ENCODE measurements at places on chromosomes 13 and 19.

GRCh38 chr19:12085074-12085818 lies 20.7 kb downstream of the ZNF844 start:
- no peak for DNase-seq

DNA sequence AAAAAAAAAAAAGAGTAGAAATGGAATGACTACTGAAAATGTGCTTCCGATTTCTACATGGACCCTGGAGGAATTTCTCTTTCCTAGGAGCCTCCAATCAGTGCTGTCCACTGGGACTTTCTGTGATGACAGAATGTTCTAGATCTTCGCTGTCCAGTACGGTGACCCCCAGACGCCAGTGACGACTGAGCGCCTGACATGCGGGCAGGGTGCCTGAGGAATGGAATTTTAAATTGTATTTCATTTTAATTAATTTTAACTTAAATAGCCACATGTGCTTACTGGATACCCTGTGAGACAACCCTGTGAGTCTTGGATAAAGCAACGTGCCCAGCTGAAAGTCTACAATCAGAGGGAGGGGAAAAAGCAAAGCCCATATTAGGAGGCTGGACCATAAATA lies 4.1 kb upstream of the TLE6 start:
- no peak for DNase-seq

DNA sequence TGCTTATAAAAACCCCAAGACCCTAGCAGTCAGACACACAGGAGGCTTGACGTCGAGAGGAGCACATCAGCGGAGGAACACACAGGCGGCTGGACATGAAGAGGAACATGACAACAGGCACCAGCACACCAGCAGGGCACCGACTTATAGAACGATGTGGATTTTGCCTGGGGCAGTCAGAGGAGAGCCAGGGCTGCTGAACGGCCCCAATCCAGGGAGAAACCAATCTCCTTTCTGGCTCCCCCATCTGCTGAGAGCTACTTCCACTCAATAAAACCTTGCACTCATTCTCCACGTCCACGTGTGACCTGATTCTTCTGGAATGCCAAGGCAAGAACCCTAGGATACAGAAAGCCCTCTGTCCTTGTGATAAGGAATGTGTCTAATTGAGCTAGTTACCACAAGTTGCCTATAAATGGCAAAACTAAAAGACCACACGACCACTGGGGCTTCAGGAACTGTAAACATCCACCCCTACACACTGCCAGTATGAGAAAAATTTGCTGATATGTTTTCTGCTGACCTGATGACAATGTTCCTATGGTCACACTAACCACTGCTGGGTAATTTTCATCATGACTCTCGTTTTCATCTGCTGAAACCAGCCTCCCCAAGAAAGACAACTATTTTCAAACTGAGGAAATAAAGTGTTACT lies 35.8 kb upstream of the CEACAM21 start:
- no peak for DNase-seq

DNA sequence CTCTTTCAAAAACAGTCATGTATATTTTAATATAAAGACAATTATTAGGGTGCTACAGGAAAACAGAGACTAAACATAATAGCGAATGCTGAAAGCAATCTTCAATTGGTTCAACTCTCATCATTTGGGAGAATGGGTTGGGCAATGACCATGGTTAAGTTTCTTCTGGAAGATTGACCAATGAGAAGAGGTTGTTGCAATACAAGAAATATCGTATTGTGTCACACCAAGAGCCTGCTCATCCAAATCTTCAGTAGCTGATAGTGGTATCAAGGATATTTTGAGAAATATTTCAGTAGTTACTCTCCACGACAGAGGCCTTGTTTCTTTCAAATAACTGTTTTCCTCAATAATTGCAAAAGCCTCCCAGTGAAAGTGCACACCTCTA lies 83.0 kb upstream of the FNDC3A start:
- no peak for DNase-seq

GRCh38 chr13:102191951-102192502 lies 209.8 kb downstream of the FGF14 start:
- DNase-seq = no peak

- DNase-seq = no peak
Observed at GRCh38 chr13:98813993-98814392, 61.5 kb upstream of the SLC15A1 start.

- DNase-seq = no peak
Observed at GRCh38 chr19:13917888-13918406, 11.9 kb downstream of the CC2D1A start.

DNA sequence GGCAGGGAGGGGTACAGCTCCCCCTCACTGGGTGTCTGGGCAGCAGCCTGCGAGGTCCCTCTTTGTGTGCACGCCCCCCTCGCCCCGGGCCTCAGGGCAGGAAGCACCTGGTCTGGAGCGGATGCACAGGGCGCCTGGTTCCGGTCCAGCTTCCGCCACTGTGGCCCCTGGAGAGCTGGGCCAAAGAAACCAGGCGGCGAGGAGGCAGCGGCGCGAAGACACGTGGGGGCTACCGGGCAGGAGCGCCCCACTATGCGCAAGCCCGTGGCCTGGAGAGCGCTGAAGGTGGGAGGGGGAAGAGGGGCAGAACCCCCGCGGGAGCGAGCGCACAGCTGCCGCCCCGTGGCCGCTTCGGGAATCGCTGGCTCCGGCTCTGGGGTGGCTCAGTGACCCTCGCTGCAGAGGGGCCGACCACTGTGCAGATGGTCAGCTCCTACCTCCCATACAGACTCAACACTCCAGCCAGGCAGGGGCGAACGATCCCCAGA lies 1.7 kb upstream of the LYL1 start:
- DNase-seq = peak; percentile 53

GRCh38 chr13:108919036-108919907 lies 289.9 kb downstream of the MYO16 start:
- no peak for DNase-seq

DNA sequence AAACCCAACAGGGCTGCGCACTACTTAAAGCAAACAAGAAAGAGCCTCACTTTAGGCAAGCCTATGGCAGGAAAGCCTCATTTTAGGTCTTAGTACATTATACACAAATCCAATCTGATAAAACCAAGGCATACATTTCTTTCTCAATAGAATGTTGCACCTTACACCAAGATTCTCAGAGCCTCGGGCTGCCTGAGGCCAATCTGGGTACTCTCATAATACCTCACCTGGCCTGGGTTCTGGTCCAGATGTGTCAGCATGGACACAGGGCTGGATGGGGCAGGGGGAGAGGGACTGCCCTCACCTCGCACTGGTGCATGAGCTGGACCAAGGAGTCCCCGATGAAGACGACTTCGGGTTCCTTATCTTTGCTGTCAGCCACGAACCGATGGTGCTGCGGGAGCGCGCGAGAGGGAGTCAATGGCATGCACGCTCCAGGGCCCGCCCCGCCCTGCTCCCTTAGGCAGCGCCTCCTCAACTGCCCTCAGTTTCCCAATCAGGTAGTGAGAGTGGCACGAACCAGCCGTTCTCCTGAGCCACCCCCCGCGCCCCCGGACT lies at the start of gene PRR19:
Gene PRR19 (plus strand): TSS at position 487 of the 558 bp plus-strand sequence. CDS start 7,453 bp downstream, outside the sequence.
- DNase-seq = no peak

DNA sequence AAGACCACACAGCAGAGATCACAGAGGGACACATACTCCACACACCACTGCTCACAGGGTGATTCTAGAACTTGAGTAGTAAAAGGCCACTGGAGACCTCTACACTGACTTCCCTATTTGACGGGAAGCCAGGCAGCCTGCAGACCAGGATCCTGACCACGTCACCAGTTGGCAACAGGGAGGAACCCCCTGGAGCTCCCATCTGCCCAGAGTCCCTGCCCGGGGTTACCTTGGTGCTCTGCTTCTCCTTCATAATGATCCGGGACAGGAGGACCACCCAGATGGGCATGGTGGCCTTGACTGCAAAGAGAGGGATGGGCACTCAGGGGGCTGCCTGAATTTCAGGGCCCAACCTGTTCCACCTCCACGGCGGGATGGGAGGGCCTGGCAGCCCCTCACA lies 932 bp downstream of the SLC35E1 start:
- DNase-seq = no peak

- DNase-seq = no peak
Observed at GRCh38 chr13:26742691-26743358, 17.8 kb downstream of the GPR12 start.

GRCh38 chr13:102715447-102715846 lies 20.6 kb upstream of the METTL21C start:
- no peak for DNase-seq

DNA sequence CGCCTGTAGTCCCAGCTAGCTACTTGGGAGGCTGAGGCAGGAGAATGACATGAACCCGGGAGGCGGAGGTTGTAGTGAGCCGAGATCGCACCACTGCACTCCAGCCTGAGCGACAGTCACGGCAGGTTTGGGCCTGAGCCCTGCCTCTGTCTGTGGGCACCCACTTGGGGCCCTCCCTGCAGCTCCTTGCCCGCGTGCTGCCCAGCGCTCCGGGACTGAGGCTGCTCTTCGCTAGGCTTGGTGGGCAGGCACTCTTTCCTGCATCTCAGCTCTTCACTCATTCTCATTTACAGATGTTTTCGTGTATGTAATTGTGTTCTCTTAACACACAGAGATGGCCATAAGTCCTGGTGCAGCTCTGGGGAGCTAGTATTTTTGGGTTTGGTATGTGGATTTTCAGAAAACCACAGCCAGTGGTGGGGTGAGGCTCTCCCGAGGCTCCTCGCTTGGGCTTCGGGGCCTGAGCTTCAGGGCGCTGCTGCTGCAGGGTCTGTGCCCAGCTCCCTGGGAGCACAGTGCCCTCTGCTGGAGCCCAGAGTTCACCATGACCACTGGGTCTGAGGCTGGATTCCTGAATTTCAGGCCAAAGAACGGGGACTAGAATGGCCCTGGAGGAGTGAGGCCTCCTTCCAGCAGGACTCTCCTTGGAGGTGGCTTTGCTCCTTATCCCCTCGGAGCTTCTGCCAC lies 15.2 kb downstream of the UPF1 start:
- DNase-seq = peak; percentile 51

- DNase-seq = no peak
Observed at GRCh38 chr13:38960175-38960574, 30.5 kb downstream of the STOML3 start.

- no peak for DNase-seq
Observed at GRCh38 chr19:16915734-16916133, 26.9 kb downstream of the F2RL3 start.

DNA sequence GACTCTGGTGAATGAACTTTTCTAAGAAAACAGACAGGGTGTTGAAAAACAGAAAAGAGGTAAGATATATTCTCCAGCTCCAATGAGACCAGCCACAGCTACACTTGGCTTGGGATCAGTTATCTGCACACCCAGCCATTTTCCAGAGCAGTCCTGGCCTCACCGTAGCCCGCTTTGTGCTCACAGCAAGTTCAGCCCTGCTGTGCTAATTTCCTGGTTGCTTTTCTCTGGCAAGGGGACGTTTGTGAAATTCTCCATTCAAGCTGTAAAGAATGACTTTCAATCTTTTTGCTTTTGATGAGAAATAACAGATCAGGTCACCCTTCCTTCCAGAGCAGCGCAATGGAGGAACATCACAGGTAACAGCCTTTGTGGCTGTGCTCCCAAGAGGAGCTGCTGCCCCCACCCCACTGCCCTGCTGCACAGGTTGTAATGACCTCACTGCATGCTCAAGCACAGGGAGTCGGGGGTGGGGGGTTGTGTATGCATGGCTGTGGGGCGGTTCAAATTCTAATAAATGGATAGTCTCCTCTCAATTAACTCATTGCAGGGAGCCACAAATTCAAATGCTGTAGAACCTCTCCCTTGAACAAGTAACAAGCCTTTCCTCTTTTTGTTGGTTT lies 516.6 kb upstream of the NBEA start:
- DNase-seq = no peak

GRCh38 chr13:40445557-40445990 lies 220.9 kb downstream of the FOXO1 start:
- peak; percentile 21 for DNase-seq

GRCh38 chr19:6227936-6228325 lies 51.8 kb downstream of the MLLT1 start:
- no peak for DNase-seq

GRCh38 chr19:16586991-16587832 lies 15.0 kb upstream of the SLC35E1 start:
- peak; percentile 84 for DNase-seq

DNA sequence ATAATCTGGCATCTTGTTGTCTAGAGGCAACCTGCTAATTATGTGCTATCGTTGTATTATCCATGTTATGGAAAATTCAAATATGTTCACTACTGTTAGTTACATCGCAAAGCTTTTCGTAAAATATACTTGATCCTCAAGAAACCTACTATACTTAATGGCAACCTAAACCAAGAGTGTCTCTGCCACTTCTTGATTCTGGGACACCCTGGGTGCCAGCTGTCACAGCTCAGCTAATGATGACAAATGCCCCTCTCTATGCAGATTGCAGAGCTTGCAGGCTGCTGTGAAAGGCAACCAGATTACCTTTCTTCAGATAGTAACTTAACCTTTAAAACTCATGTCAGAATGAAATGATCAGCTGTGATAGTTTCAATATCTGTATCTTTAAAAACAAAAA lies 8.9 kb upstream of the MAB21L1 start:
- DNase-seq = no peak

GRCh38 chr19:17235971-17236777 lies 9.5 kb downstream of the NR2F6 start:
- no peak for DNase-seq

- DNase-seq = no peak
Observed at GRCh38 chr13:28817204-28817603, 2.9 kb upstream of the MTUS2 start.

DNA sequence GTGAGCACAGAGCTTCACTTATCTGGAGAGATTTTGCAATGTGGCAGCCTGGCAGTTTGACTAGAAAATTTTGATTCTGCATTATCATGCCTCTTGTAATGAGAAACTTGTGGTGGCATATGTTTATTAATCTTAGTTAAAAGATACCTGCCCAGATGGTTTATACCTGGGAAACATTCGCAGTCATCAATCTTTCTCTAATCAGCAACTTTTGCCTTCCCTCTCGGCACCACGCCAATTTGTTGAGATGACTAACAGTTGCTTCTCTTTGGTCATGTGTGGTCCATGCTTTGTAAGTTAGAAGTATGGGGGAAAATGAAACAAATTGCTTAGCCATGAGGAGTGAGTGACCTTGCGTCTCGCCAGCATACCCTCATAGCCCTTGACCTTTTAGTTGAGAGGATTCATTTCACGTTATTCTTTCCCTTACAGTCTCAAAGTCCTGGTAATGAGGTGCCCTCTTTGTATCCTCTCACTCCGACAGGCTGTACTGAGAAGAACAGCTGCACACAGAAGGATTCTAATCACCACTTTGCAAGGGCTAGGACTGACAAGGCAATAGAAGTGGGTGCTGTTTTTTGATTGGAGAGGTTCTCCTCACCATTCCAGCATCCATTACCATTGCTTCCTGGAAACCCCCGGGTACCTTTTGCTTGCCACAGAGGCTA lies 201.4 kb downstream of the OXGR1 start:
- no peak for DNase-seq

- no peak for DNase-seq
Observed at GRCh38 chr13:48317511-48318376, 14.2 kb downstream of the RB1 start.

- DNase-seq = peak; percentile 94
Observed at GRCh38 chr19:19606021-19606420, 12.5 kb downstream of the PBX4 start.

DNA sequence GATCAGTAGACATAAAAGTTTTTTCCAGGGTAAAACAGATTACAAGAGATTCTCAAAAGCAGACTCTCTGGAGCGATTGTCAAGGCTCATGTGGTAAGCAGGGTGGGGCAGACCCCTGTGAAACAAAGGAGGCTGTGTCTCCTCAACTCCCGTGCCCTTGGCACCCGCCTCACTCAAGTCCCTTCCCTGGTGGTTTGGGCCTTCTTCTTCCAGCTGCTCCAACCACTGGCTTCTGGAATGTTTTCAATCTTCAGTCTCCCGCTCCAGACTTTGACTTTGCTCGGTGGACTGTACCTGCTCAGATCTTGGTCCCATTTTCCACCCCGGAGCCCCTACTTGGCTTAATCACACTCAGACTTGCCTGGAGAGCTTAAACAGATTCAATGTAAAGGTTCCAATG lies 74.8 kb upstream of the STK24 start:
- DNase-seq = no peak
